H9 (cell line): ENCODE measurements at places on chromosomes 7 and 10. TPM values are rescaled to one million over a fixed set of nuclear protein-coding genes. Genes with fewer than 3 reads are reported as not detected.

AGMO gene
- 0.70 and 0.83 TPM in 2 replicates for total RNA-seq

- H3K4me3 ChIP-seq = no peak overlapping the region
- no peaks in the 10 kb centered on the region for H3K4me1 ChIP-seq
- no peak for DNase-seq
Observed at GRCh38 chr10:2431961-2432360, 635.4 kb upstream of the PFKP start.

MRPS16 gene
- 122 and 128 TPM in 2 replicates for total RNA-seq

DNA sequence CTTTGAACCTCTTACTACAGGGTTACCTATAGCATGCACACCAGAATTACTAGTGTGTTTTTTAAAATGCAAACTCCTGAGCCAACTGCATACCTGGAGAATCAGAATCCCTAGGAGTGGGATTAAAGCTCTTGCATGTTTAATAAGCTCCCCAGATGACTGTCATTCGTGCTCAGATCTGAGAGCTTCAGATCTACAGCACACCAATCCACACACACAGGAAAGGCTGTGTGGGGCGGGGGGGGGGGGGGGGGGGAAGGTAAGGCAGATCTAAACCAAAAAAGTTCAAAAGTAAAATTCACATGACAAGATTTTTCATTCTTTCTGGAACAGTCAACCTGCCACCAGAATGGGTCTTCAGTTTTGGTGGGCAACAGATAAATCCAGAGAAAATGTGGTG lies 5.5 kb downstream of the FAM3C start:
- no peaks in the 10 kb centered on the region for H3K4me1 ChIP-seq
- no peaks in the 10 kb centered on the region for H3K27me3 ChIP-seq
- no peak for DNase-seq
- no peak overlapping the region for H3K4me3 ChIP-seq

TLX1 gene
- not detected in 2 replicates for total RNA-seq

- no peaks in the 10 kb centered on the region for H3K4me1 ChIP-seq
- H3K27ac ChIP-seq = no peak overlapping the region
- H3K27me3 ChIP-seq = peaks cover 26% of the 10 kb centered on the region; the same call in 1 of the 2 replicates
- H3K36me3 ChIP-seq = peaks cover 2% of the 10 kb centered on the region; the same call in 2 of the 3 replicates
- DNase-seq = peak; percentile 41
Observed at GRCh38 chr10:62817121-62817765, 1.1 kb upstream of the EGR2 start.

GRCh38 chr10:47361293-47361692 lies 13.1 kb downstream of the RBP3 start:
- no peaks in the 10 kb centered on the region for H3K36me3 ChIP-seq

GRCh38 chr10:109778993-109779392 lies 144.3 kb downstream of the XPNPEP1 start:
- DNase-seq = no peak
- H3K27ac ChIP-seq = no peak overlapping the region
- peaks cover 17% of the 10 kb centered on the region; the same call in 1 of the 2 replicates for H3K4me1 ChIP-seq
- no peaks in the 10 kb centered on the region for H3K27me3 ChIP-seq
- H3K36me3 ChIP-seq = no peaks in the 10 kb centered on the region

SGMS1 gene
- total RNA-seq = 19.3 and 20.4 TPM in 2 replicates

EN2 gene
- 0.07 and 0.15 TPM in 2 replicates for total RNA-seq

ZNF467 gene
- total RNA-seq = 0.31 and 0.35 TPM in 2 replicates

- peaks cover 3% of the 10 kb centered on the region; the same call in 1 of the 2 replicates for H3K4me1 ChIP-seq
- H3K27me3 ChIP-seq = no peaks in the 10 kb centered on the region
- H3K36me3 ChIP-seq = no peaks in the 10 kb centered on the region
- no peak overlapping the region for H3K4me3 ChIP-seq
- H3K27ac ChIP-seq = no peak overlapping the region
Observed at GRCh38 chr7:112199035-112199655, 7.1 kb downstream of the DOCK4 start.
